ENCODE measurements at places on chromosomes 2 and 18.

- no peak for DNase-seq
Observed at GRCh38 chr2:100603948-100604633, 41.3 kb downstream of the PDCL3 start.

GRCh38 chr2:48515513-48515985 lies 14.4 kb upstream of the STON1 start:
- DNase-seq: no peak

- DNase-seq: no peak
Observed at GRCh38 chr2:119782308-119783027, 22.7 kb downstream of the PTPN4 start.

DNA sequence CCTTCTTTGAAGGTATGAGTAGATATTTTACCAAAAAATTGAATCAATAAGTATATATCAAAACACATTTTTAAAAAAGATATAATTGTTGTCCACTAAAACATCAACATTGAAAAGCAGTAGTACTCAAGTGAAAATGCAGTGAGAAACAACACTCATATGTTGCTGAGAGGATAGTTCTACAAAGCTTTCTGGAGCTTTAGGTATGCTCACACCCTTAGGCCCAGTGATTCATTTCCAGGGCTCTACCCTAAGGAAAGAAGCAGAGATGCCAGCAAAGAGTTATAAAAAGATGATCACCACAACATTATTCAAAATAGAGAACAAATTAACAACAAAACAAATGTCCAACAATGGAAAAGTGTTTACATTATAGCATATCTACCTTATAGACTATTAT lies 197.3 kb upstream of the CCDC150 start:
- no peak for DNase-seq

- DNase-seq: peak; percentile 21
Observed at GRCh38 chr2:127859712-127860085, 1.7 kb upstream of the POLR2D start.

DNA sequence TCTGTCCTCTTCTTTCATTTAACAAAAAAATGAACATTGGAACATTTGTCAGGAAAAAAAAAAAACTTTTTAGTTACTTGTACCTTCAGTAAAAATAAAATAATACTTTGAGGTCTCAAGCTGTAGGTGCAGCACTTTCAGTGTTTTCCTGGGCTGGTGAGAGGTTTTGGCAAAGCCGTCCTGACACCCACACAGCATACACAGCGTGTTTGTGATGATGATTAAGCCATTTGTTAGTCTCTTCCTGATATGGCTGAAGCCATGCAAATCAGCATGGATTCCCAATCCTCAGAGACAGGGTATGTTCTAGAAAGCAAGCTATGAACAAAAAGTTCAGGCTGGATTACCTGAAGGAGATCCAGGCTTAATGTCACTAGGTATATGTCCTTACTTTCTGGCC lies 236.8 kb downstream of the ZNF516 start:
- DNase-seq: no peak

DNA sequence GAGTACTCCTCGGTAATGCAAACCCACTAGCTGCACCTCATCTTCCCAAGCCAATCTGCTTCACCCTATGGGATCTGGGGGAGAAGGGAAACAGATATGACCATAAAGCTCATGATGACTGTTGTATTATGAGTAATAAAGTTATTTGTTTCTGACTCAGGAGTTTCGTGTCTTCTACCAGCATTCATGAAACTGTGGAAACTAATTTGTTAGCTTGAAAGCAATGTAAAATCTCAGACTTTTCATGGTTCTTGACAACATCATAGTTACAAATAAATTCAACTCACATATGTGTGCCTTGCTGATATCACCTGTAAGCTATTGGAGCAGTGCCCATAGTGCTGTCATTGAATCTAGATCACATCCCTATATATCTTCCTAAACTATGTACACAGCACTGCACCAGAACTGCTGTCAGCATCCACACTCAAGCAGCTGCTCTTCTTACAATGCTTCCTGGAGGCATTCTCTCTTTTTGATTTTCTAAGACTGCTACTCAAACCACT lies 135.6 kb upstream of the KYNU start:
- no peak for DNase-seq

All from foreskin fibroblast (primary cell).